ENCODE measurements at places on chromosomes 7 and 10.

- DNase-seq, result peak; percentile 21
Observed at GRCh38 chr7:152522571-152523067, 86.8 kb upstream of the KMT2C start.

DNA sequence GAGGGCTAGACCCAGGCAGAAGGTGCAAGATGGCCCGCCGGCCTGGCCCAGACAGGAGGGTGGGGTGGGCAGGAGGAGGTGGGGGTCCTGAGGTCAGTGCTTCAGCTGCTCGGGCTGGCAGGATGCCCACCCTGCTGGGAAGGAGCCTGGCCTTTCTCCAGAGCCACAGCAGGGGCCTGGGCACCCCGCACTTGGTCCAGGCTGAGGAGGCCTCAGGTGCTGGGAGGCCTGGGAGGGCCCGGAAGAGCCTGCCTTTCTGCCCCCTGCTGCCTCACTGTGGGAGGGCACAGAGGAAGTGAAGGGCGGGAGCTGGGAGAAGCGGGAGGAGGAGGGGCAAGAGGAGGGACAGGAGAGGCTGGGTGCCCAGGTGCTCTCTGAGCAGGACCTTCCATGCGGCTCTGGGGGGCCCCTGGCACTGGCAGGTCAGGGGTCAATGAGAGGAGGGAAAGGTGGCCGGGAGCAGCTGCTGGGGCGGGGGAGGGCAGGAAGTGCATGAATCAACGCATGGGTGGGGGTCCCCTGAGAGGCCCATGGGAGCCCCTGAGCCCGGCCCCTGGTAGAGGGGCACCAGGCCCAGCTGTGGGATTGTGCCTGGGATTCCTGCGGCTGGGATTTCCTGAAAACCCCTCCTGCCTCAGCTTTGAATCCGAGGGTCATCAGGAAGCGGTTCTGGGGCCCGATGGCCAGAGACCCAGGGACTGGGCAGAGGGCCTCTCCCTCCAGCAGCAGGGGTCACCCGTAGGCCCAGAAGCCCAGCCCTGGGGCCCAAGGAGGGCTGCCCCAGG, 49.9 kb downstream of the PWWP2B start:
- DNase-seq, result peak; percentile 14

DNA sequence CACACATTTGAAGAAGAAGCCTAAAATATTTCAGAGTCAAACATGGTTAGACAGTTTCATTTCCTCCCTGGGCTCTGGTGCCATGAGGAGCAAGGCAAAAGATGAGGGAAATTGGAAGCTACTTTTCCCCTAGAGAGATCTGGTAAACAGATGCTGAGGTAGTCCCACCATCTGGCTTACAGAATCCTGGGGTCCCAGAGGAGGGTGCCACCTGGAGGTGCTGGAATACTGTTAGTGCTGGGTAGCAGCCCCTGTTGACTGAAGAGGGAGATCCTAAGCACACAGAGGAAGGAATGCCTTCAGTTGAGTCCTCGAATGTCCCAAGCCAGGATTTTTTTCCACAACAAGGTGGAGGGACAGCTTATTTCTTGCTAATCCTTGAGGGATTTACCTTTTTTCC, 160.1 kb downstream of the FZD1 start:
- DNase-seq, result no peak

GRCh38 chr10:130341356-130341755, 205.2 kb downstream of the GLRX3 start:
- DNase-seq, result no peak

DNA sequence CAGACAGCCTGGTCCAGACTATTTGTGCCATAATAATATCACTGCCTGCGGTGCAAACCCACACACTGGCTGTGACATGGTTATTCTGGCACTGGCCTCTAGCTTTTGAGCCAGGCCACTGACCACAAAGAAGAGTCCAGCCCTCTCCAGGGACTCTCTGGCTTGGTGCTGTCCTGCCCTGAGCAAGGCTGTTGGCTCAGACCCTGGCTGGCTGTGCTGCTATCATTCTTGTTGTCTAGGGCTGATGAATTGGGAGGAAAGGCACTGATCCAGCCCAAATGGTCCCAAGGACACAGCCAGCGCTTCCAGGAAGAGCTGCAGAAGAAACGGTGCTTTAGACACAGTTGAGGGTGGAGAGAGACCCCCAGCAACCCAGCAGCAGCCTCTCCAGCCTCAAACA, 80.8 kb downstream of the TMEM130 start:
- DNase-seq, result no peak

DNA sequence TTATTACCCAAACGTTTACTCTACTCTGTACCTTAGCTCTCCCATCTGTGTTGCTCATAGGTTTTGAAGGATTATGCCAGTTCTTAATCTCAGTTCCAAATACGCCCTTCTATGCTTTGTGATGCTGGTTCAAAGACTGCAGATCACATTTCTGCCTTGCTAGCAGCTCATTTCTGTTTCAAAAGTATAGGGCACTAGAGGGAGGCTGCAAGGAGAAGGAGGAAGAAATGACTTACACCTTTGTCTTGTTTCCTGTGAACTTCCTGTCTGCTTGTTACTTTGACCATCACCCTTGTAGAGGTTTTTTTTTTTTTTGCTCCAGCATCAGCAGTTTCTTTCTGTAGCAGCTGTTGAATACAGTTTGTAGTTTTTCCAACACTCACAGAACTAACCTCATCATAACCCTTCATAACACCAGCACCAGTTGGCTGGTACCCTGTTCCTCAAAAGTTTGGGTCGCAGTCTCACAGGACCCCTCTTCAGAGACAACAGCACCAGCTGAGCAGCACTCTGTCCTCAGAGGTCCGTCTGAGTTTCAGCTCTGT, 16.5 kb downstream of the SLK start:
- DNase-seq, result no peak

GRCh38 chr7:67311901-67312300, 315.3 kb downstream of the TYW1 start:
- DNase-seq, result peak; percentile 54

DNA sequence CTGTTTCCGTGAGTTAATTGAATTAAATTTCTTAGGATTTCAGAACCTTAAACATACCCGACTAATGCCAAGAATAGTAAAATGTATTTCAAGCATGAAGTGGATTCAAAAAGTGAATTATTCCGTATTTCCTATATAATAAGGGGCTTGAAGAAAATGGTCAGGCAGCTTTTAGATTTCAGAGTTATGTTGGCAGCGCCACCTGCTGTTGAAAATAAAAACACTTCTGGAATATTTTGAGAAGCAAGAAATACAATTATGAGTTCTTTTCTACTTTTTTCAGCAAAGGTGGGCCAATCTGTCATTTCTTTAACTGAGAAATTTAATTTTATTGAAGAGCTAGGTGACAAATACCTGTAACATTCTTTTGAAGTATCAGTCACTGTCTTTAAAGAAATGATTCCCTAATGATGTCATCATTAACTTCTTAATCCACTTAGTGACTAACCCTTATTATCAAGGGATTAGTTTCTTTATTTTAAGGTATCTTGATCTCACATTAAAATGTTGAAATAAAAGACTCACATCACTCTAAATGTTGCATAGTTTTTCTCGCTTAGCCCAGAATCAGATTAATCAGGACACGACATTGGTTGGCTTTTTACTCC, 36.6 kb upstream of the AGR3 start:
- peak; percentile 61 for DNase-seq

DNA sequence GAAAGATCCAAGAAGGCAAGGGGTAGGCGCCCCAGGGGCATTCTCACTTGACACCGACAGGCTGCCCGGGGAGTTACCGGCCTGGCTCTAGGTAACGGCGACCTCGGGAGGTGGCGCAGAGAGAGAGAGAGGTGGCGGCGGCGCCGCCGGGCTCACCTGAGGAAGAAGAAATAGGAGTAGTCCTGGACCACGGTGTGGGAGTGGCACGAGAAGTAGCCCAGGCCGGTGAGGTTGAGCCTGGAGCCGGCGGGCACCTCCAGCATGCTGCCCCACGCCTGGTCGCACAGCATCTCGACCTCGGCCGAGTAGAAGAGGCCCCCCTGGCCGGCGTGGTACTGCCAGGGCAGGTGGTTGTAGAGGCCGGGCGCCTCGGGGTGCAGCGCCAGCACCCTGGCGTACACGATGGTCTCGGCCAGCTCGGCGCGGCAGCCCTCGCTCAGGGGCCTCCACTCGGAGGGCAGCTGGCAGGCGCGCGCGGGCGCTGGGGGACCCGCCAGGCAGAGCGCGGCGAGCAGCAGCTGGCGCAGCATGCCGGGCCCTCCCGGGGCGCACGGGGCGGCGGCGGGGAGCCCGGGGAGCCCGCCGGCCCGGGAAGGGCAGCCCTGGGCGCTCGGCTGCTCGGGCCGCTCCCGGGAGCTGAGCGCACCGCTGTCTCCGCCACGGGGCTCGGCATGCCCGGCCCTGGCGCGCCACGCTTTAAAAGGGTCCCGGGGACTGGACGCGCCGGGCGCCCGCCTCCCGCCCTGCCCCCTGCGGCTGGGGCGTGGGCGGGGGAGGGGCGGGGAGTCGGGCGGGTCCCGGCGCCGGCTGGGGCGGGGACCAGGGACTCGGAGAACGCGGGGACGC, at the start of gene CCDC3:
CCDC3 (minus strand) TSS at position 673 of the 846 bp plus-strand sequence; CDS start at position 530, 143 bp downstream.
- no peak for DNase-seq

- no peak for DNase-seq
Observed at GRCh38 chr7:139703487-139704307, 74.1 kb downstream of the HIPK2 start.

GRCh38 chr7:27839099-27839498, 99.1 kb downstream of the TAX1BP1 start:
- DNase-seq, result no peak

GRCh38 chr7:133923974-133924373, 203.2 kb upstream of the LRGUK start:
- DNase-seq, result no peak

DNA sequence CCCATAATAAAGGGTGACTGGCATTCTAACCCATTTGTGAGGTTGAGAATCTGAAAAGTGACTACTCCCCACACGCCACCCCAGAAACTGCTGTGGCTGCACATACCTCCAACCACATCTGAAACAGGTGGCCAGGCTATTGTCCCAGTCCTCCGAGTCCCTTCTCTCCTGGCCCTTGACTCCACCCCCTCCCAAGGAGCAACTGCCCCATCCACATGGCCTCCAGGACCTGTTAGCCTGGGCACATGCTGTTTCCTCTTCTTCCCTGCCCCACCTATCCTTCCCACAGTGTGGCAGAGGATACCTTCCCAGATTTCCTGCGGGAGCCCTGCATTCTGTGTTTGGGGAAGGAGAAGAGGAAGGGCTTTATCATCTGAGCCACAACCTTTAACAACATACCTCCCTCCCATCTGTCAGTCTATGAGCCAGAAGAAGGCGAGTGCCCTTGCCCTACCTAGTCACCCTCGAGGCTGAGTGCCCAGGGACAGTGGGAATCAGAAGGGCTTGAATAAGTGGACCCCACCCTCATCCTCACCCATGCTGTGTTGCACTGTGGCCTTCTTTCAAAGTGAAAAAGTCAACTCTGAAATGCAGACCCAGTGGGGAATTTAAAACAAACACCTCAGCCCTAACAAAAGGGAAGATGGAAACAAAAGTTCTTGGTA, 11.9 kb downstream of the STEAP1B start:
- DNase-seq, result no peak

DNA sequence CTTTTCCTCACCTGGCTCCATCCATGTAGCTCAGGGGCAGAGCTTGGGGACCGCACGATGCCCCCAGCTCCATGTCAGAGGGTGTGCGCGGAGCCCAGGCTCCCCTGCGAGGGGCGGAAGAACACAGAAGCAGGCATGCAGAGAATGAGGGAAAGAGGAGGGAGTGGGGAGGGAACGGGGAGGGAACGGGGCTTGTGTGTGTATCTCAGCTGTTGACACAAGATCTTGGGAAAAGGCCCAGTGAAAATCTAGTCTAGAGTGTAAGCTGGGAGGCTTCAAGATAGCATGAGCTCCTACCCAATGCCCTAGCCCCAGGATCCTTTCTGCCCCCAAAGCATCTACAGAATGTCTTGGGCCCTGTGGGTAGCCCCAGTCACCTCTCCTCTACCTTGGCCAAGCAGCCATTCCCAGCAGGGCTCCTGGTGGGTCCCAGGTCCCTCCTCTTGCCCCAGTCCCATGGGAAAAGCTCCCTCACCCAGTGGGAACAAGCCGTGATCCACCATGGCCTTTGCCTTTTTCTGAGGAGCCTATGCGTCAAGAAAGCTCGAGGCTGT, 25.1 kb upstream of the NDST2 start:
- DNase-seq, result no peak

DNA sequence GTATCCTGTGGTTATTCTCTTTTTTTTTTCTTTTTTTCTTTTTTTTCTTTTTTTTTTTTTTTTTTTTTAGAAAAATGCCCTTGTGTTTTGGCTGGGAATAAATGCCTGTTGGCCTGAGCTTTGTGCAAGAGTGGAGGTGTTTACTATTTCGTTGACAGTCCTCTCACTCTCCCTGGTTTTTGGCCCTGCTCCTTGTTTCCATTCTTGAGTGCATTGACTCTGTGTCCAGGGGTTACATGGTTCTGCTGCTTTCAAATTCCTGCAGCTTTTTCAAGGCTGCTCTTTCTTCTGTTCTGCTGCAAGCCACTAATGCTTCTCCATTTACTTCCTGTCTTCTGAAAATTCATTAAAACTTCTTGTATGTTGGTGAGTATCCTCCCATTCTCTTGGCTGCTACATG, 59.7 kb upstream of the TBX20 start:
- DNase-seq, result no peak

GRCh38 chr7:2794836-2795636, 49.1 kb downstream of the GNA12 start:
- DNase-seq, result no peak

GRCh38 chr10:129875993-129876726, 87.9 kb downstream of the EBF3 start:
- DNase-seq, result no peak

DNA sequence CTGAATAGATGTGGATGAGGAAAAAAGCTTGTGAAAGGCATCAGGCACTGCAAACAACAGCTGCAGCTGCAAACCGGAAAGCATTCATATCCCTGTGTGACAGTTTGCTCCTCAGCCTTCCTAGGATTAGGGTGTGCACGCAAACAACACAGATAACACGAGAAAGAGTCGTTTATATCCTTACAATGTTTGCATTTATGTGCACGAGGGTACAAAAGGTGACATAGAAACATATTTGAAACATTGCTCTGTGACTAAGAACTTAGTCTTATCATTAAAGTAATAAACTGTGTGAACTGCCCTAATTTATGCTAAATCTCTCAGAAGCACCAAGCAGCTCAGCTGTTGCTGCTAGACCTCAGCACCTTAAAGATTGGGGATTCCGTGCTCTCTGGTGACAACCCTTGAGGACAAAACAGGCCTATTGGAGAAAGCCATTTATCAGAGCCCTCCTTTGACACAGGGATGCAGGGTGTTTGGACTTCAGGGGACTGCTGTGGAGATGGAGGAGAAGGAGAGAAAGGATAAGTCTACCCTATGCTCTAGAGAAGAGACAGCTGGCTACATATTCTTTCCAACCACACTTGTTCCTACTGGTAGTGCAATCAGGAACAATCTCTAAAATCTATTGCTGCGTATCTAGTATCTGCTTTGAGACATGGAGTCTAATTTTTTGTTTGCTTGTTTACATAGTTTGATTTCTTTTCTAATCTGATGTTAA, 176.2 kb downstream of the GNAT3 start:
- no peak for DNase-seq

DNA sequence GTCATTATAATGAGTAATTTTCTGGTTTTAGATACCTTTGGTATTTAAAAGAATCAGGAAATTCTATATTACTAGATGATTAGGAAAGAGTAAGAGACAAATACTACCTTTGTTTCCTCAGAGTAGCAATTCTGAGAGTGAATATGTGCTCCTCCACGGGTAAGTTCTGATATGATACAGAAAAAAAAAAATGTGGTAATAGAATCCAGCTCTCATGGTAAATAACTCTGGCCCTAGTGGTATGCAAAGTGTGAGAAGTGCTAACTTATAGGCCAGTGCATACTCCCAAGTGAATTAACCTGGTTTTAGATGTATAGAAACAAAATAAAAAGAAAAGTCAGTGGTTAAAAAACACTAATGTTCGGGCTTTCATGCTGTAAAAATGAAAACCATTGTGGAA, 512.6 kb upstream of the SEMA3D start:
- DNase-seq, result no peak

Measured in fibroblast of mammary gland (primary cell).